ENCODE measurements at places on chromosomes 7 and 10. TPM values are rescaled to one million over a fixed set of nuclear protein-coding genes. Genes with fewer than 3 reads are reported as not detected.

Gene HECW1
- not detected for total RNA-seq

GRCh38 chr7:87318741-87319140, 26.7 kb upstream of the CROT start:
- H3K4me3 ChIP-seq = no peak overlapping the region
- no peak for DNase-seq
- H3K36me3 ChIP-seq = no peaks in the 10 kb centered on the region
- no peaks in the 10 kb centered on the region for H3K27me3 ChIP-seq
- no peak overlapping the region for H3K27ac ChIP-seq
- H3K4me1 ChIP-seq = no peaks in the 10 kb centered on the region

DNA sequence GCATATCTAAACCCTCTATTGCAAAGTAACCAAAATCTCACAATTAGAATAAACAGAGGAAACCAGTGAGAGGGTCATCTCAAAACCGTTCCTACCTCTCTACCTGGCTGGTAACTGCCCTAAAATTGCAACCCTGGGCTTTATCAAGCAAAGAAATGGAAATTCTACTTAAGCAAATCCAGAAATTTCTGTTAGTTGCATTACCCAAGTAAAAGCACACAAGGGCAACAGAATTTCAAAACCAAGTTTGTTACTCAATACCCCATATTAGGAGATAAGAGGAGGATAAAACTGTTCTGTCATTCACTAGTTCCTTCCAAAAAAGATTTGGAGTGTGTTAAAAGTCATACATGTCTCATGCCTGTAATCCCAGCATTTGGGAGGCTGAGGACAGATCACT, 195.3 kb downstream of the FAM107B start:
- H3K27me3 ChIP-seq = no peaks in the 10 kb centered on the region
- H3K27ac ChIP-seq = no peak overlapping the region
- DNase-seq = no peak

Gene NXPH1
- not detected for total RNA-seq

Gene ZNF212
- 10.4 TPM for total RNA-seq

- no peak overlapping the region for H3K4me3 ChIP-seq
- H3K27ac ChIP-seq = no peak overlapping the region
- no peaks in the 10 kb centered on the region for H3K27me3 ChIP-seq
- no peaks in the 10 kb centered on the region for H3K36me3 ChIP-seq
Observed at GRCh38 chr10:101393378-101393777, 39.4 kb downstream of the BTRC start.

GRCh38 chr7:110246118-110246517, 844.8 kb upstream of the LRRN3 start:
- no peak overlapping the region for H3K27ac ChIP-seq
- no peak for DNase-seq
- no peak overlapping the region for H3K4me3 ChIP-seq
- H3K36me3 ChIP-seq = no peaks in the 10 kb centered on the region
- peaks cover 2% of the 10 kb centered on the region for H3K27me3 ChIP-seq

Gene ZNF488
- 0.93 TPM for total RNA-seq

- no peaks in the 10 kb centered on the region for H3K36me3 ChIP-seq
- H3K4me3 ChIP-seq = no peak overlapping the region
- H3K27ac ChIP-seq = no peak overlapping the region
- DNase-seq = no peak
Observed at GRCh38 chr7:151940048-151940811, 16.0 kb upstream of the GALNTL5 start.

GRCh38 chr10:130434446-130435385, 298.5 kb downstream of the GLRX3 start:
- no peak for DNase-seq
- no peaks in the 10 kb centered on the region for H3K36me3 ChIP-seq
- H3K4me1 ChIP-seq = no peaks in the 10 kb centered on the region
- no peak overlapping the region for H3K27ac ChIP-seq

Gene DPCD
- total RNA-seq = 14.1 TPM

GRCh38 chr7:40824461-40824860, 689.7 kb downstream of the SUGCT start:
- no peaks in the 10 kb centered on the region for H3K27me3 ChIP-seq
- H3K4me3 ChIP-seq = no peak overlapping the region
- no peak overlapping the region for H3K27ac ChIP-seq
- H3K4me1 ChIP-seq = no peaks in the 10 kb centered on the region

Gene EPO
- total RNA-seq = not detected

Gene GRID2IP
- total RNA-seq = 0.12 TPM
